ENCODE measurements at places on chromosomes 1 and 21.

GRCh38 chr1:27476237-27476636, 13.7 kb downstream of the WASF2 start:
- no peak for DNase-seq

DNA sequence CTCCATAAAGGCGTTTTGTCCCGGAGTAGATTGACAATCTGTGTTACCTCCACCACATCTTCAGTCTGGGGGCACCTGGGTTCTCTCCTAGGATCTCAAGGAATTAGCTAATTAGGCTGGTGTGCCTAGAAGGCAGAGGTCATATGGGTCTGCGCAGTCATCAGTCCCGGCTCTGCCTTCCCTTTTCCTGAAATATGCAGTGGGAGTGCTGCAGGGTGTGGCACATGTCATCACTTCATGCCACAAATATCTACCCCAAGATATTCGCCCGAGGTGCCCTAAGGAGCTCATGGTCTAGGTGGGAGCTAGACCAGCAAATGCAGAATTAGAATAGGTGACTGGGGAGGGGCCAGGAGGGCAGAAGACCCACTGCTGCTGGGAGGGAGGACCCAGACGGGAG, 42.9 kb downstream of the ACTL8 start:
- no peak for DNase-seq

GRCh38 chr1:226187019-226187322, 430 bp upstream of the ACBD3 start:
- DNase-seq = no peak

GRCh38 chr1:172533513-172534151, 682 bp downstream of the SUCO start:
- DNase-seq = peak; percentile 4

DNA sequence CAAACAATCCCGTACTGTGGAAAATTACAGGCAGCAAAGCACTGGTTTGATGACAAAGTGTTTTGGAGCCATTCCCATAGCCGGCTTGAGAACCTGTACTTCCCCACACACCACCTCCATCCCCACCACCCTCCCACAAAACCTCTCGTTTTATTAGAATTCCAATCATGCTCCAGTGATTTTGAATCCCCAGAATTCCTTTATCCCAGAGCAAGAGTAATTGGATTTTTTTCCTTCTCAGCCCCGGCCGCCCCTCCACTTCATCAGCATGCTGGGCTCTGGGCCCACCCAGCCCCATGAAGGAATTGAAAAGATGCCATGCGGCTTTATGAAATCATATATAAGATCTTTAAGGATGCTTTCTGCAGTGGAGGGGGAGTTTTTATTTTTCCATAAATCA, 136.6 kb downstream of the OMA1 start:
- DNase-seq = no peak

DNA sequence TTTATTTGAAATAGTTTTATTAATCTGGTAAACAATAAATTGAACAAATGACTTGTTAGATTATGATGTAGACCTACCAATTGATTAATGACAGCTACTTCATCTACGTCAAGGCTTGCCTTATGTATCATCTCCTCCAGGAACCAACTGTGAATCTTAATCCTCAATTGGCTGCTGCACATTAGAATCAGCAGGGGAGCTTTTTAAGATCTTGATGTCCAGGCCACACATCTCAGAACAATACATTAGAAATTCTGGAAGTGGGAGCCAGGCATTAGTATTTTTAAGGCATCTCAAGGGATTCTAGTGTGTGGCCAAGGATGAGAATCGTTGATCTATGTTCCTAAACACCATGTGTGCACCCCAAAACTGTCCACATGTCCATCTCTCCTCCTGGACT, 52.0 kb upstream of the LYPLAL1 start:
- no peak for DNase-seq

DNA sequence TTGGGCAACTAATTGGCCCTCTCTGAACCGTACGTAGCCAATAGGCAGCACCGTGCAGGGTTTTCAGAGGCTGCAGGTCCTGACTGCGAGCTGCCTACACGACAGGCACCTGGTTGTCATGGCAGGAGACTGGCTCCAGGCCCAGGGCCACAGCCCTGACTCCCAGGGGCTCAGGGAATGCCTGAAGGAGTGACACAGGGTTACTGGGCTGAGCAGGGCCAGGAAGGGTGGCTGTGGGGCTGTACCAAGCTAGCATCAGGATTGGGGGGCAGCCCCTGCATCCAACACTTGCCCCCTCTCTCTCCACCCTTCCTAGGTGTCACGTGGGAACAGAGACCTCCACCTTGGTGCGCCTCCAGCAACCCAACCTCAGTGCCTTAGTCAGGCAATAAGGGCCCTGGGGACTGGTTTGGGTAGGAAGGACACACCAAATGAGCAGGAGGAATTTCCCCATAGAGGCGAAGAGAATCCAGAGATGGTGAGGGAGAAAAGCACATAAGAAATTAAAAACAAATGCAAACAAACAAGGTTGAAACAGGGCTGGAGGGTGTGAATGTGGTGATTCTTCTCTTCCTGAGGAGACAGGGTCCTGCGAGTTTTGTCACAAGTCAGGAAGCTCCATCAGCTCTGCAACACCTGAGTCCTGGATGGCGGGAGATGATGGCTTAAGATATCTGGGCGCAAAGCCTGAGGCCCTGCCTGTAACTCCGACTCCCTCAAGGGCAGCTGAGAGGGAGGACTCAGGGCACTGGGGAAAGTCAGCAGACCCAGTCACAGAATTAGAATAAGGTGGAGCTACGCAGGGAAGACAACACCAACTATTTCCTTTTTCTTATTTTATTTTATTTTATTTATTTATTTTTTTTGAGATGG, 19.7 kb upstream of the RNU1-4 start:
- DNase-seq = no peak

- DNase-seq = no peak
Measured at GRCh38 chr1:165884009-165884689, 56.7 kb downstream of the UCK2 start.

DNA sequence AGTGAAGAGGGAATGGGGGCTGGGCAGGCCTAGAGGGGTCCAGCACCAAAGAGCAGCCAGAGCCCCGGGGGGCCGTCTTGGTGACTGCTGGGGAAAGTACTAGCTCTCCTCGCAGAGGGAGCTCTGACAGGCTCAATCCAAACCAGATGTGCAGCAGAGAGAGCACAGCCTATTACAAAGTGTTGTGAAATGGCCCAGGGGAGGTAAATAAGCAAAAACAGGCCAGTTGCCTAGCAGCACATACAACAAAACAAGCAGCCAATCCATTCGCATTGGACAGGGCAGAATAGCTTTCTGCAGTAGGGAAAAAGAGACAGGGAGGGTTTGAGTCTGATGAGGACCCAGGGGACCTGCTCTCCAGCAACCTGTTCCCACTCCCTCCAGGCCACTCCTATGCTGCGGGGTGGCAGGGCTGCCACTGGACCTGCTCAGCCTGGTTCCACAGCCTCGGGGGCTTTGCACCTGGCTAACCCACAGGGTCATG, 239.6 kb upstream of the FGGY start:
- no peak for DNase-seq

Data from stimulated activated CD8-positive, alpha-beta memory T cell treated with anti-CD3 and anti-CD28 coated beads, Interleukin-7, amount 100 ng/mL, for 1 hour (primary cell).